B cell (primary cell): ENCODE measurements at places on chromosomes 7 and 10. TPM values are rescaled to one million over a fixed set of nuclear protein-coding genes. Genes with fewer than 3 reads are reported as not detected.

- H3K36me3 ChIP-seq: no peaks in the 10 kb centered on the region
- H3K27me3 ChIP-seq: no peaks in the 10 kb centered on the region
- no peak overlapping the region for H3K27ac ChIP-seq
- no peaks in the 10 kb centered on the region for H3K4me1 ChIP-seq
- no peak for DNase-seq
- no peak overlapping the region for H3K4me3 ChIP-seq
These were observed 24.9 kb downstream of the INSIG1 start for GRCh38 chr7:155322530-155322929.

DNA sequence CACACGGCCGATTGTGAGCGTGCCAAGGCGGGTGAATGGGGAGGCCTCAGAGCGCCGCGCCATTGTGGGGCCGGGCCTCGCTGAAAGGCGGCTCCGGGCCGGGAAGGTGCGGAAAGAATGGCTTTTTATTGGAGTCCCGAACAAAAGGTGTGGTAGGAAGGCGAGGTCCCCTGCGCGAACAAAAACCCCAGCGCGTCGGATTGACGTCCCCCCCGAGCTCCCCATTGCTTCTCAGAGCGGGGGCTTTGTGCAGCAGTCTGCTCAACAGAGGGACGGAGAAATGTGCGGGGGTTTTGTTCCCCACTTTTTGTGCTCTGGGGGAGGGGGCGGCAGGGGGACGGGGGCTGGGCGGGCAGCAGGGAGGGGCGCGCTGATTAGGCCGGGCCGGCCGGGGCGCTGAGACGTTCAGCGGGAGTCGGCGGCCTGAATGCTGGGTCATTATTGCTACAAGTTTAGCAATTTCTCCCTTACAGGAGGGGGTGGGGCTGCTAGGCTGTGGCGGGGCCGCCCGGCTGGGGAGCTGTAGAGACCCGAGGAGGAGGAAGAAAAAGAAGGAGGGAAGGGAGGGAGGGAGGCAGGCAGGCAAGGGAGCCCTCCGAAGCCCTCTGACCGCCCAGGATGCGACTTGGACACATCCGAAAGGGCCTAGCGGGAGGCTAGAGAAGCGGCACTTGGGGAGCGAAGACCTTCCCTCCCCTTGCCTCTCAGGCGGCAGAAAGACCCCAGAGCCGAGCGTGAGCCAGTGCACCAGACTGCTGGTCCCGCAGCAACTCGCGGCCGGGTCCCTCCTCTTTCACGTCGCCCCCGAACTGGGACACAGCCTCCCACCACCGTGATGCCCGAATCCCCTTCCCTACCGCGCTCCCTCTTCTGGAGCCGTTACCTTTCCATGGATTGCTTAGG, 4.6 kb downstream of the NKX2-3 start:
- peaks cover 86% of the 10 kb centered on the region for H3K27me3 ChIP-seq
- no peak overlapping the region for H3K27ac ChIP-seq
- H3K36me3 ChIP-seq: no peaks in the 10 kb centered on the region
- peaks cover 59% of the 10 kb centered on the region for H3K4me1 ChIP-seq
- no peak for DNase-seq
- no peak overlapping the region for H3K4me3 ChIP-seq

- no peak for DNase-seq
- H3K27ac ChIP-seq: no peak overlapping the region
- H3K27me3 ChIP-seq: no peaks in the 10 kb centered on the region
- no peak overlapping the region for H3K4me3 ChIP-seq
- H3K36me3 ChIP-seq: peaks cover 2% of the 10 kb centered on the region
These were observed 120.7 kb downstream of the PRKAG2 start for GRCh38 chr7:151756076-151756731.

DNA sequence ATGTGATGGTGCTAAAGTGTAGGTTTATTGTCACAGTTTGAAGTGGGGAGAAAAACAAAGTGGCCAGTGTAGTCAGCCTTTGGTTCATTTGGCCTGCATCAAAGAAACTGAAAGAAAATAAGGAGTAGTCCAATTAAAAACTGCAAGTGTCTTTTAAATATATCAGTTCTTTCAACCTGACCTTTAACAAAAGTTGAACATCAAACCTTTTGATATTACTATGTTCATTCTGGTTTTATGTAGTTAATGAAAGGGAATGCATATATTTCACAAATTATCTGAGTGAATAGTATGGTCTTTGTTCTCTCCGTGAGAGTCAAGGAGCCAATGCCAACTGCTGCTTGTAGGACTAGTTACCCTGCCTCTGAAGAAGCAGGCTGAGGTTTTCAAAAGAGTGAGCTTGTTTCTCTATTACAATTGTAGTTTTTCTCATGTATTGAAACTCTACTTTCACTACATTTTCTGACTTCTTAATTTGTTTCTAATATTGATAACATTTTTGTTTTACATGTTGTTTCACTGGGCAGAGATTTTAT, 1160.8 kb upstream of the LRRTM3 start:
- H3K4me1 ChIP-seq: no peaks in the 10 kb centered on the region
- H3K36me3 ChIP-seq: no peaks in the 10 kb centered on the region
- no peak overlapping the region for H3K27ac ChIP-seq
- no peaks in the 10 kb centered on the region for H3K27me3 ChIP-seq
- no peak overlapping the region for H3K4me3 ChIP-seq

- no peak overlapping the region for H3K27ac ChIP-seq
- no peak overlapping the region for H3K4me3 ChIP-seq
- no peaks in the 10 kb centered on the region for H3K36me3 ChIP-seq
- H3K4me1 ChIP-seq: no peaks in the 10 kb centered on the region
- H3K27me3 ChIP-seq: no peaks in the 10 kb centered on the region
These were observed 10.3 kb downstream of the JAKMIP3 start for GRCh38 chr10:132075909-132076577.

DNA sequence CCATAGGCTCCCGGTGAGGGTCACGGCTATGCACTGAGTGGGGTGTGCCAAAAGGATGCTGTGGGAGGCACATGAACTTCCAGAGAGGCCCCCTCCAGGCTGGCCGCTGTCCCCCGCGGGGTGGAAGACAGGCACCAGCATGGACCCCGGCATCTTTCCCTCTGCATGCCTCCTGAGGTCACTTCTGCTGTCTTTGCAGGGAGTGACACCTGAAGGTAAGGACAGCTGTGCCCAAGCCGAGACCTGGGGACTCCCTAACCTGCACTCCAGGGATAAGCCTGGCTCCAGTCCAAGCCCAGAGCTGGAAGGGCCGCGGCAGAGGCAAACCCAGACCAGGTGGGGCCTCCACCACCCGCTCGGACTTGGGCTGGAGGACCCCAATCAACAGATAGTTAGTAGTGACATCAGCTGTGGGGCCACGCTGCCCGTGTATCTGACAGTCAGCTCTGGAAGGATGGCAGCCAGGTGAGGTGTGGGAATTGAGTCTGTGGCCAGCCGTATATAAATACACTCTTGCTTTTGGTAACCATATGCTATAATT, 340.7 kb upstream of the MKI67 start:
- DNase-seq: no peak
- H3K36me3 ChIP-seq: no peaks in the 10 kb centered on the region
- no peak overlapping the region for H3K4me3 ChIP-seq
- H3K4me1 ChIP-seq: no peaks in the 10 kb centered on the region

DNA sequence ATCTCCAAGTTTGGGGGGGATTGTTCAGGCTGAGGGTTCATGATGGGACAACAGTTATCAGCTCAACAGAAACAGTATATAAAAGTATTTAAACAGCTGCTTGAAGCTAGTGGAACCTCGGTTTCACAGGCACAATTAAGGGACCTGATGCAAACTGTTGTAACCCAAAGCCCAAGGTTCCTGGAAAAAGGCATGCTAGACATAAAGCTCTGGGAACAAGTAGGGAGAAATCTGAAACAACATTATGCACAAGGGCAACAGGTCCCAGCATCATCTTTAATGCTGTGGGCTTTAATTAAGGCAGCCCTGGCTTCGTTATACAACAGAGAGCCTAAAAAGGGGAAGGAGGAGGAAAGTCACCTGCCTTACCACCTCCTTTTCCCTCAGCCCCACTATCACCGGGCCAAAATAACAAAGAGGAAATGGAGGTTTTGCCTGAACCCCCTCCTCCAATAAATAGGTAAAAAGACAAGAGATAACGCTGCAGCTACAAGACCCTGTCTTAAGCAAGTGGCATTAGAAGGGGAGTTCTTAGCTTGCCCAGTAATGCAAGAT, 83.2 kb upstream of the GPR22 start:
- no peak overlapping the region for H3K27ac ChIP-seq
- no peaks in the 10 kb centered on the region for H3K27me3 ChIP-seq
- H3K36me3 ChIP-seq: no peaks in the 10 kb centered on the region
- DNase-seq: no peak

The HOXA7 gene
- total RNA-seq: not detected in 2 replicates

- no peaks in the 10 kb centered on the region for H3K27me3 ChIP-seq
- H3K4me1 ChIP-seq: no peaks in the 10 kb centered on the region
- no peak for DNase-seq
- H3K36me3 ChIP-seq: no peaks in the 10 kb centered on the region
These were observed 17.8 kb downstream of the NPSR1 start for GRCh38 chr7:34675749-34676374.

DNA sequence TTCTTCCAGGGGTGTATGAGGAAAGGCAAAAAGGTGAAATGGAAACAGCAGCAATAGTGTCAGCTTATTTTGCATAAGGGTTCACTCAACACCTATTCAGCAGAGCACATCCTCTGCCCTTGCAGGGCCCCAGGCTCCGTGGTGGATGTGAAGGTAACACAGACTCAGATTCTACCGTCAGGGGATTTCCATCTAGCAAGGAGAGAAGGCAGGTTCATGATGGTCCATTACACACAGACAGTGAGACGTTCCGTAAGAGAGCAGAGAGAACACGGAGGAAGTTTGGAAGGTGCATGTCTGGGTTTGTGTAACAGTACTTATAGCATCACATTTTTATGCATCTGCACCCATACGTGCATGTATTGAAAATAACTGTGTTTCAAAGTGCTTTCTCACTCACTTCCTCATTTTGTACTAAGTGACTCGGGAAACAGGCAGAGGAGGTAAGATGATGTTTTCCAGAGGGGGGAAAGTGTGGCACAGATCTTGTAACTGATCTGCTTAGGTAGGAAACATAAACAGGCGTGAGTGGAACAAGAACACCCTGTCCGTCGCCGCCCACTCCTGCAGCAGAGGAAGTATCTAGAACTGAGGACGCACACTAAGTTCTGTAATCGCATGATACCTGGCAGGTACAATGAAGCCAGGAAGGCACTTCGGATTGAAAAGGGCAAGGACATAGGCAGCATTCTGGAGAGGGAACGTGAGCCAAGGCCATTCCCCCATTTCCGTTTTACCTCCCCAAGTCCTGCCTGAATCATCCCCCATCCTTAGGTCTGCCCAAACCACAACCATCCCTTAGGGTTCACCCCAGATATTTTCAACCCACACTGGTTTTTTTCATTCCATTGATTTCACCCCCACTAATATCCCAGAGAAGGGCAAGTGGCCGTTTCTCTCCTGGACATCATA, 1.0 kb upstream of the ENO4 start:
- DNase-seq: peak; percentile 85
- H3K27me3 ChIP-seq: no peaks in the 10 kb centered on the region
- H3K4me3 ChIP-seq: peak overlapping the region; percentile 73

The CACUL1 gene
- 37.4 and 39.5 TPM in 2 replicates for total RNA-seq
